GM23248 (cell line): ENCODE measurements at places on chromosomes 12 and 14.

- DNase-seq, result peak; percentile 45
These were observed 1.0 kb upstream of the TBK1 start for GRCh38 chr12:64450711-64451486.

DNA sequence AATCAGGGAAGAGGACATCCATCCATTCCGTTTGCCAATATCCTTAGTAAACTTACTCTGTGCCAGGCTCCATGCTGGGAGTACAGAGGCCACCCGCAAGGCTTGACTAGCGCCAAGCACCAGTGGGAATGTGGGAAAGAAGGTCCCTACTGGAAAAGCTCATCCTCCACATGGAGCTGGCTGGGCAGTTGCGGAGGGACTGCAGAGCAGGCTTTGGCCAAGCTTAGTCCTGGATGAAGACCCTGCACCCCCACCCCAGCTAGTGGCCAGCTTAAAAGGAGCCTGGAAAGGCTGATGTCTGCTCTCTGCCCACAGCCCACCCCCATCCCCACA is 22.4 kb upstream of the EIF2B2 start:
- DNase-seq, result no peak

DNA sequence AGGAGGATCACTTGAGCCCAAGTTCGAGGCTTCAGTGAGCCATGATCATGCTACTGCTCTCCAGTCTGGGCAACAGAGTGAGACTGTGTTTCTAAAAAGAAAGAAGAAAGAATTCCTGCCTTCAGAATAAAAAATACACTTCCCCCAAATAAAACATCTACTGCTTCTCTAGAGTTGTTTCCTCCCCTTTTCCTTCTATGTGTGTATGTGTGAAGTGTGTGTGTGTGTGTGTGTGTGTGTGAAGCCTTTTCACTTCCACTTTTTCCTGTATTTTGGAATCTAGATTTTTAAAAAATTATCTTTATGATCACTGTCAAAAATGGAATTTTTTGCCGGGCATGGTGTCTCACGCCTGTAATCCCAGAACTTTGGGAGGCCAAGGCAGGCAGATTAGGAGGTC is 12.6 kb upstream of the SNX6 start:
- no peak for DNase-seq

DNA sequence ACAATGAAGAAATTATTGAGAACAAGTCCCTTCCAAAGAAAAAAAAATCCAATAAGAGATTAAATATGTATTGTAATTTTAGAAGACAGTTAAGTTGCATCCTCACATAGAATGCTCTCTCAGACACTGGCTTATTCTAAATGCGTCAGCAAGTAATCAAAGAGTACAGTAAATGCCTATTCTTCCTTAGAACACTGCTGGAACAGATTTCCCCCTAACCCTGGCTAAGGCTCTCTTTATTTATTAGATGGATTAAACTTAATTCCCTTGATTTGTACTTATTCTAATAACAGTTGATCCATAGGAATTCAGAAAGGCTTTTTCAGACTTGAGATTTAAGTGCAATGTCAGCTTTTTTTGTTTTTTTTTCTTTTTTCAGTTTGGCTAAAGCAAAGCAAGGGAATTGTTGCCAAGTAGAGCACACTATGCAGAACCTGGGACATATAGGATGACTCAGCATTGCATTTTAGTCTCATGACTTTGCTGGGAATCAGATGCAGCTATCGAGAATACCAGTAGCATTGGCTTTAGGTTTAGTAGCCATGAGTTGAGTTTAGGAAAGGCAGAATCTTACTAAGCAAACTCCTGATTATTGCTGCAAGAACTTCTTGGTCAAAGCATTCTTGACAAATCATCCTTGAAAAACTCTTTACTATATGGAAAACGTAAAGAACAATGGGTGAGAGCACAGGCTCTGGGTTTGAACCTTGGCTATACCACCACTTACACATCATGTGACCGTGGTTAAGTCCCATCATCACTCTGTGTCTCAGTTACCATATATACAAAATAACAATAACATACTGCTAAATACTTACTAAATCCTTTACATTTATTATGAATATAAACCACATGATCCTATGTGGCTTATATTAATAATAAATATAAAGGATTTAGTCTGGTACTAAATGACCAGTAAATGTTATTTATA is 26.7 kb downstream of the MED21 start:
- peak; percentile 61 for DNase-seq

- DNase-seq, result peak; percentile 46
These were observed 13.9 kb upstream of the KRR1 start for GRCh38 chr12:75525263-75525662.

DNA sequence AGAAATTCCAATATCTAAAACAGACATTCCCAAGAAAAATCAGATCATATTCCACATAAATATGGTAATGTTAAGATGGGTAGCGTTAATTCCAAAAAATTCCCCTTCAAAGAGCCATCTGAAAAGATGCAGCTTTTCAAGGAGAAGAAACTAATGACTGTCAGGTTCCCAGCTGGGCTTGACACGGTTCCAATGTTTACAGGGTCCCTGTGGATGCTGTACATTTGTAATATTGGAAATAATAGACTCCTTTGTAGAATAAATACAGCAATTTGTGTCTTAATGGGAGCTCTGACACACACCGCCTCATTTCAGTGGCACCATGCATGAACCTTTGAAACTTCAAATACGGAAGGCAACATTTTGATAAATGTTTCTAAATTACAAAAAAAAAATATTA is 140.6 kb downstream of the ITPR2 start:
- DNase-seq, result no peak

DNA sequence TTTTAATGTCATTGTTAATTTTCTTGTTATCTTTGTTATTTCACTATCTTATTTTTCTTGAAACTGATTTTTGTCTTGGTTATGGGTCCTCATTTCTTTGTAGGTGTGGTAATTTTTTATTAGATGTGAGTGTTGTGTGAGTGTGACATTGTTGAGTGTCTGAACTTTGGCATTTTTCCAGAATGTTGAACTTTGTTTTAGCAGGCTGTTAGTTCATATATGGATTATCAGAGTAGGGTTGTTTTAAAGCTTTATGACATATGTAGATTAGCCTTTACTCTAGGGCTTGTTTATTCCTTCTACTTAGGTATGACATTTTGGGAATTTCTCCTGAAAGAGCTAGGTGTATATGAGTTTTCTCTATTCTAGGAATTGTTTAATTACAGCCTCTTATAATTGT is 103.9 kb downstream of the ARID2 start:
- DNase-seq, result no peak

DNA sequence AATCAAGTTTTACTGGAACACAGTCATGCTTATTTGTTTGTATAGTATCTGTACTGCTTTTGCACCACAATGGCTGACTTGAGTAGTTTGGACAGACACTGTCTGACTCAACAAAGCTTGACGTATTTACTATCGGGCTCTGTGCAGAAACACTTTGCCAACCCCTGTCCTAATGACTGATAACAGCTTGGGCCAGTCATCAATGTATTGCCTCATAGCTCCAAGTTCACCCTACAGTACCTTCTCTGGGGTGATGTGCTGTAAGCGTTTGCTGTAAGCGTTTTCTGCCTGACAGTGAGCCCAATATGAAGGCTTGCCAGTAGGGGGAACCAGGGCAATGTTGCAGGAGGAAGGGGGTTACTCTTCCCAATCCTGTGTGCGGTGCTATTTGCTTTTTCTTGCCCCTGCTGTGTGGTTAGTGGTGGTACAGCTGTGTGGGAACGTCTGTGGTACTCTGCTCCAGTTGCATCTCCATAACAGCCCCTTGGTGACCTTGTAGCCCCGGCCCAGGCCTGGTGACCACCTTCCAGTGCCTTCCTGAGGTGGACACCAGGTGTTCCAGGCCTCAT is 5.4 kb upstream of the CCDC177 start:
- peak; percentile 96 for DNase-seq

DNA sequence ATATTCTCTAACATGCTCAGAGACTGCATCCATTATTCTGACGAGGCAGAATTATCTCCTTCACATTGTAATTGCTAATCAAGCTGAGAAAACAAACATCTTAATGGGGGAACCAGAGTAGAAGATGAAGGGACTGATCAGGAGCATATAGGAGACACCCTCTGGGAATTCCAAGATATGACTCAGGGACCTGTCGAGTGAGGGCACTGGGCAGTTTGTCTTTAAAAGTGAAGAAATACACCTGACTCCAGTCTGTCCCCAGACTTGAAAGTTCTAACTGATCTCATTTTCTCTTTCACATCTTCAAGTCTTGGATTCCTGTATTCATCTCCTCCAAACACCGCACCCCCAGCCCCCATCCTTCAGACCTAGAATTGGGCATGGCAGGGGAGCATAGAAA is 226.9 kb upstream of the PLXNC1 start:
- no peak for DNase-seq

- DNase-seq, result no peak
These were observed 447 bp upstream of the NUBPL start for GRCh38 chr14:31560759-31561154.

- peak; percentile 16 for DNase-seq
These were observed 2.8 kb downstream of the CAND1 start for GRCh38 chr12:67271976-67272375.

- DNase-seq, result peak; percentile 49
These were observed 153.3 kb upstream of the CLEC14A start for GRCh38 chr14:38409071-38409705.

- no peak for DNase-seq
These were observed 33.5 kb downstream of the CCNK start for GRCh38 chr14:99514552-99515300.

GRCh38 chr12:9084417-9084816 is 31.3 kb downstream of the A2M start:
- DNase-seq, result no peak

DNA sequence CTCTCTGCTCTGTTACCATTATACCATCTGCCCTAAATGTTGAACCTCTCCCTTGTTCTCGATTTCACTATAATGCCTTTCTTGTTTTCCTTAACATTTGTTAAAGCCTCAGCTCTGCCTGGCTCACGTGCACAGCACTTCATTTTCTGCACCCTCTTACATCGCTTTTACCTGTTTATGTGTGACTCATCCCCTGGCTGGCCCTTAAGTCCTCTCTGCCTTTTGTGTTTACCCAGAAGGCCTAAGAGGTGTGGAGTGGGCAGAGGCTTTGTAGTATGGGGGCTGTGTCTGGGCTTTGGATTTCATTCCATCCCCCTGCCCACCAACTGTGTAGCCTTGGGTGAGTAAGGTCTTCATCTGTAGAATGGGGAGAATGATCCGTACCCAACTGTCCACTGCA is 36.5 kb downstream of the UBE3B start:
- DNase-seq, result no peak

DNA sequence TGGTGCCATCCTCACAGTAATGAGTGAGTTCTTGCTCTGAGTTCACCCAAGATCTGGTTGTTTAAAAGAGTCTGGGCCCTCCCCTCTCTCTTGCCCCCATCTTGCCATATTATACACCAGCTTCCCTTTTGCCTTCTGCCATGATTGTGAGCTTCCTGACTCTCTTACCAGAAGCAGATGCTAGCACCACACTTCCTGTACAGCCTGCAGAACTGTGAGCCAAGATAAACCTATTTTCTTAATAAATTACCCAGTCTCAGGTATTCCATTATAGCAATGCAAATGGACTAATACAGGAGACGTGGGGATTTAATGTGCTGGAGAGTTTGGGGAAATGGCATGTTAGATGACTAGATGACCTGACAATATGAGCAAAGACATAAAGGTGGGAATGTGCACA is 12.8 kb downstream of the SLC4A8 start:
- no peak for DNase-seq

GRCh38 chr12:111404362-111405148 is 1.2 kb upstream of the SH2B3 start:
- DNase-seq, result peak; percentile 58

DNA sequence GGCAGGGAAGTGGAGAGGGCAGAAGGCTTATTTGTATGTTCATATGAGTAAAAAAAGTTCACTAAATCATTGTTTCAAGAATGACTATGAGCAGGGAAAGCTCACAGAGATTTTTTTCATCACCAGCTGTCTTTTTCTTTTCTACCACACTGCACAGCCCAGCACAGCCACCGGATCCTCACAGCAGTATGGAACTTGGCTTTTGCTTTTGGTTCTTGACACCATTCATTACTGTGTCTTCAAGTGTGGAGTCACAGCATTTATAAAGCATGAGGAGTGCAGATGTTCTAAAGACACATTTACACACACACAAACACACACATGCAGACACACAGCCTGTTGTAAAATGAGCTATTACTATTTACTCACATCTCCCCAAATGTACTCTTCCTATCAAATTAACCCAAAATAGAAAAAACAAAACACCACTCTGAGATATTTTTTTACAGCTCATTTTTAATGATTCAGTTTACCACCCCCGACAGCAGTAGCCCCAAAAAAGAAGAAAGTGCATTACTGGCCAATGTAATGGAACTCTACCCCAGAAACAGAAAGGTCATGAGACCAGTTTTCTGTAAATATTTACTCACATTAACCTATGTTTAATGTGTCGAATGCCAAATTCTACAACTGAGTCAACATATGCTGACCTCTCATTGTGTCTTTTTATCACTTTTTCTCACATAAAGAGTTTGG is 60.5 kb downstream of the BTG1 start:
- DNase-seq, result no peak

DNA sequence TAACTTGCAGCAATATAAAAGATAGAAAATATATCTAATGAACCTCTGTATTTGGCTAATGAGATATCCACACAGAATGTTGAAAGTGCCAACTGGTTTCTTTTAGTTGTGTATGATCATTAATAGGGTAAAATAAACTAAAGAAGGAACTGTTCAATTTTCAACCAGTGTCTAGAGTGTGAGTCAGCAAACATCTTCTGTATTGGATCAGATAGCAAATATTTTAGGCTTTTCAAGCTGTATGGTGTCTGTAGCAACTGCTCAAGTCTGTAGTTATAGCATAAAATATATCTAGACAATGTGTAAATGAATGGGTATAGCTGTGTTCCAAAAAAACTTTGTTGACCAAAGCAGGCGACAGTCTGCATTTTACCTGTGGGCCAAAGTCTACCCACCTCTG is 23.5 kb upstream of the NOVA1 start:
- DNase-seq, result peak; percentile 52

- DNase-seq, result no peak
These were observed 21.7 kb downstream of the RNF212B start for GRCh38 chr14:23259426-23259825.

DNA sequence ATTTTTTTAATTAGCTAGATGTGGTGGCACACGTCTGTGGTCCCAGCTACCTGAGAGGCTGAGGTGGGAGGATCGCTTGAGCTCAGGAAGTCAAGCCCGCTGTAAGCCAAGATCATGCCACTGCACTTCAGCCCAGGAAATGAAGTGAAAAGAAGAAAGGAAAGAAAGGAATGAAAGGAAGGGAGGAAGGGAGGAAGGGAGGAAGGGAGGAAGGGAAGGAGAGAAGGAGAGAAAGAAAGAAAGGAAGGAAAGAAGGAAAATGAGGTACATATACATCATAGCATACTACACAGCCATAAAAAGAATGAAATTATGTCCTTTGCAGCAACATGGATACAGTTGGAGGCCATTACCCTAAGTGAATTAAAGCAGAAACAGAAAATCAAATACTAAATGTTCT is 12.2 kb downstream of the DNAI7 start:
- no peak for DNase-seq

DNA sequence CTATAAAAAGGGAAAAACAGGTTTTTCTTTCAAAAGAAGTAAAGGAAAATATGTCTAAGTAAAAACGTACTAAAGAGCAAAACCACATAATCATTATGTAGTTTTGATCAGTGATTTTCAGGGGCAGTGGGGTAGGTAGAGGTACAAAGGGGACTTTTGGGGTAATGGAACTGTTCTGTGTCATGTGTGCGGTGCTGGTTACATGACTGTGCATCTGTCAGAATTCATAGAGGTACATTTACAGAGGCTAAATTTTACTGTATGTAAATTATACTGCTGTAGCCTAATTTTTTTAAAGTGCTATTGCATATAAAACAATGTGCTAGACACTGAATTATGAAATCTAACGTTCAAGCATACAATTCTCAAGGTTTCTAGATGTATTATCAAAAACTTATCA is 2.0 kb downstream of the ESR2 start:
- no peak for DNase-seq
